ENCODE measurements at places on chromosomes 4 and X. TPM values are rescaled to one million over a fixed set of nuclear protein-coding genes. Genes with fewer than 3 reads are reported as not detected.

Gene SH2D1A
- total RNA-seq: 0.75 TPM

Gene F8
- 14.0 TPM for total RNA-seq

DNA sequence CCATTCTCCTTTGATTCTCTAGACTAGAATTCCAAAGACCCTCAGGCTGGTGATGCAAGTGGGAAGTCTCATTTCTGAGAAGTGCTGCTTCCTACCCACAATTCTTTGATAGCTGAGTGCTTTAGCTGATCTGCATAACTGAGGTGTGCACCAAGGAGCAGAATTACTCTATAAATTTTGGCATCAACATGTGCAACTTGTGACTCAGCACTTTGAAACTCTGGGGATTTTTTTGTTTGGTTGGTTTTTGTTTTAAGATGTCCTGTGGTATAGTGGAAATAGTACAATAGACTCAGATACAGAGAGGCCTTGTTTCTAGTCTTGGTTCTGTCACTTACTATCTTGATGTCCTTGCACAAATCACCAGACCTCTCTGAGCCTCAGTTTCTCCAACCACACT, 148.4 kb downstream of the AR start:
- no peak for DNase-seq

DNA sequence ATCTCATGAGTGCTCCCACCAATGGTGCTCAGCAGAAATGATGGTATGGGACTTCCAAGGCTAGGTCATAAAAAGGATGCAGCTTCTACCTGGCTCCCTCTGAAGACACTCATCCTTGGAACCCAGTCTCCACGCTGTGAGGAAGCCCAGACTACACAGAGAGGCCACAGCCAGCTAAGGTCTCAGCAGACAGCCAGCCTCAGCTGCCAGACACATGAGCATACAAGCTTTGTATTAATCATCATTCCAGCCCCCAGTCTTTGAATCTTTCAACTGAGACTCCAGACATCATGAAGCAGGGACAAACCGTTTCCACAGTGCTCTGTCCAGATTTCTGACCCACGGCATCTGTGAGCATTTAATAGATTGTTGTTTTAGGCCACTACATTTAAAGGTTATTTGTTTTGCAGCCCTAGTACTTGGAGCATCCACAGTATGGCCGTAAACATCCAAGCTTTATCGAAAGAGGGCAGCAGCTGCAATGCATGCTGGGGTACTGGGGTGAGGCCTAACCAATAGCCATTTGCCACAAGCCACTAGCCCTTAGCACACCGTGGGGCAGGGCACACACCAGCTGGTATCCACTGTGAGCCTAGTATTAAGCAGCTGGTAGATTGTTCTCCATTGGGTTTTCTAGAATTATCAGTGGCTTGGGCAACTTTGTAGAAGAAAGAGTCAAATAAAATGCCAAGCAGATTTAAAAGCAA, 449.1 kb downstream of the BCOR start:
- no peak for DNase-seq

DNA sequence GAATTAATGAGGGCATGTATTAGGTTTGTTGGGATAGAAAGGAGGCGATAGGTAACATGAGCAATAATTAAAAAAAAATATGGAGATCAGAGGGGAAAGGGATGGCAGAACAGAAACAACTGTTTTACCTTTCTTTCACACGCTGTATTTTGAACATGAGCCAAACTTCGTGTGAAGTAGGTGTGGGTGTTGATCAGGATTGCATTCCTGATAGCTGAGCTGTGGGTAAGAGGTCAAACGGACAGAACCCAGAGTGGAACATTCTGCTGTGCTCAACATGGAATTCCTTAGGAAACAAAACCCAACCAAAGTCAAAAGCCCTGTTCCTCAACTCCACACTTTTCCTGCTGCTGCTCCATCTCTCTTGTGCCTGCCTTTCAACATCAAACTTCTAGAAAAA, 162.5 kb upstream of the CASK start:
- no peak for DNase-seq

- DNase-seq: no peak
These were observed 619.4 kb upstream of the SPANXN1 start for GRCh38 chrX:144627947-144628346.

- DNase-seq: no peak
These were observed 2.5 kb downstream of the GALNT7 start for GRCh38 chr4:173171098-173171497.
